ENCODE measurements at places on chromosomes 2 and 18.

DNA sequence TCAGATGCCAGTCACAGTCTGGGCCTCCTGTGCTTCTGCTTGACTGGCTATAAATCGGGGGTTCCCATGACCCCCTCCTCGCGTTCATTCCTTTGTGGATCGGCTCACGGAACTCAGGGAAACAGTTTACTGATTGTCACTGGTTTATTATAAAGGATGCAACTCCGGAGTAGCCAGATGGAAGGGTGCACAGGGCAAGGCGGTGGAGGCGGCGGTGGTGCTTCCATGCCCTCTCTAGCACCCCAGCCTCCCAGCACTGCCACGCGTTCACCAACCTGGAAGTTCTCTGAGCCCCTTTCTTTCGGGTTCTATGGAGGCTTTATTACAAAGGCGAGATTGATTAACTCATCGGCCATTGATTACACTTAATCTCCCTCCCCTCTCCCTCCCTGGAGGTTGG is 15.6 kb downstream of the LPIN1 start:
- DNase-seq = no peak

DNA sequence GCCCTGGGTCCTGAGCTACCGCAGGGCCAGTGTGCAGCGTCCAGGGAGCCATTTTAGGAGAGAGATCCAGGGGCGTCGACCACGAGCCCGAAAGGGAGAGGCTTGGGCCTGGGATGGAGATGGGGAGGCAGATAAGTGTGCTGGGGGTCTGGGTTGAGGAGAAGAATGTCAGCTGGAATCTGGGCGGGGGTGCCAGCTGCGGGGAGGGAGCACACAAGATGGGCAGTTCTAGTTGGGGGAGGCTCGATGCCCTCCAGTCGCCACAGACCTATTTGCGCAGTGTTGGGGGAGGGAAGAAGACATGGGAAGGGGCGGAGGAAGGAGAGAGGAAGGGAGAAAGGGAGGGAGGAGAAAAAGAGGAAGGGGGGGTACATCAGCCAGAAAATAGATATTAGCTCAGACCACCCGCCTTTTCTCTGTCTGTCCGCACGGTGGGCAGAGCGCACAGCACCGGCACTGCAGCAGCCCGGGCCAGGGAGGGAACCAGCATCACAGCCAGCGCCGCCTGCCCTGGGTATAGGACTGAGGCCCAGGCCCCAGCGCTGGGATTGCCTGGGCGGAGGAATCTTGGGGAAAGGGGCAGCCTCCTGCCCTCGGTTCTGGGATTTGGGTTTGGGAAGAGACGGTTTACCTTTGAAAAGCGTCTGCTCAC is 1.9 kb upstream of the HOXD11 start:
- no peak for DNase-seq

- no peak for DNase-seq
These were observed 1.3 kb downstream of the SLC19A3 start for GRCh38 chr2:227716501-227716900.

- no peak for DNase-seq
These were observed 123.1 kb upstream of the XIRP2 start for GRCh38 chr2:166765141-166765540.

GRCh38 chr18:68426731-68427315 is 288.1 kb downstream of the TMX3 start:
- DNase-seq = no peak

GRCh38 chr2:190791976-190792575 is 88.5 kb upstream of the GLS start:
- no peak for DNase-seq

All from NCI-H2029 treated with DMSO at 0.1 percent for 48 hours (cell line).